ENCODE measurements at places on chromosomes 5 and 9.

DNA sequence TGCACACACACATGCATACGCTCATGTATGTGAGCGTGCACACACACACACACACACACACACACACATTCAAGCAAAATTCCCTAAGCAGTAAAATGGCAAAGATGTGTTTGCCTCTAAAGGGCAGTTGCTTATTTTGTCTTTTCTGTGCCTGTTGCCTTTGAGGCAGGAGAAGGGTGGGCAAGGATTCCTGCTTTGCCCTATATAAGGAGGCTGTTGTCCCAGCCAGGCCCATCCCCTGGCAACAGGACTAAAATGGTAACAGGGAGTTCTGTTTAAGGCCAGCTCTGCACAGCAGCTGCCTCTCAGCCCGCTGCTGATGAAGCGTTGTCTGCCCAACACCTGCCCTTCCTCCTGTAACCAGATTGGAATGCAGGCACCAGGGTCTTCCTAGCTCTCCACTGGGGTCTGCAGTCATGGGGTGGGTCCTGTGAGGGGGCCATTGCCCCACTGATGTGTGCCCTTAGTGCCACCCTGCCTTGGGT is 64.4 kb downstream of the PPARGC1B start:
- no peak for DNase-seq

GRCh38 chr9:28365020-28365640 is 791.8 kb upstream of the C9orf72 start:
- no peak for DNase-seq

DNA sequence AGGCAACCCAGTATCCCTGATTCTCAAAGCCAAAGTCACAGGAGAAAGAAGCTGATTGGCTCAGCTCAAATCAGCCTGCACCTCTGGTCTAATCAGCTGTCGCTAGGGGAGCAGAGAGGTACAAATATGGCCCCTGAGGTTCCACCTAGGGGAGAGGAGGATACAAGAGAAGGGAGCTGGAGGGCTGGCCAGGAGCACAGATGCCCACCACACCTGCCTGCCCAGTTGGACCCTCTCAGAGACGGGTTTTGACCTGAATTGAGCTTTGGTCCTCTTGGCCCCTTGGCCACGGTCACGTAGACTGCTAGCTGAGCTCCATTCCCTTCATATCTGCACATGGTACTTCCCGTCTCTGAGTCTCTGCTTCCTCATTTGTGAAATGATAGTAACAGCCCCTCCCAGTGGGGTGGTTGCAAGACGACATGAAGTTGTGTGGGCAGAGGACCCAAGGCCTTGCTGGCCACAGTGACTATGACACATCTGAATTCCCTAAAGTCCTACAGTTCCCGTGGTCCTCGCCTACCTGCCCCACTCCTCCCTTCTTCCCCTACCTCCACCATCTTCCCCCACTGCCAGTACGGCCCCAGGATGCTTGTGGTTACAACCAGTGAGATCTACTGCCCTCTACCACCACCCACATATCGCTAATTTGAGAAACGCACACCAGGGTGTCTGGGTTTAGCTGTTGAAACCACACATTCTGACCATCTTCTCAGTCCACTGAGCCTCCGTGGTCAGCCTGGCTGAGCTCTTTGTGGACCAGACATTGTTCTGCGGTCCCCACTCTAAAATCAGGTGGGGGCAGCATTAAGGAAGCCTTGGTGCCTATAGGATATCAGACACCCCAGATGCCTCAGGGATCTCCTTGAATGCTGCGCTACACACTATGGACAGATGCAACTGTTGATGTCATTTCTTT is 60.3 kb upstream of the NEK6 start:
- no peak for DNase-seq

GRCh38 chr9:95406121-95406520 is 88.6 kb upstream of the FANCC start:
- DNase-seq = no peak

DNA sequence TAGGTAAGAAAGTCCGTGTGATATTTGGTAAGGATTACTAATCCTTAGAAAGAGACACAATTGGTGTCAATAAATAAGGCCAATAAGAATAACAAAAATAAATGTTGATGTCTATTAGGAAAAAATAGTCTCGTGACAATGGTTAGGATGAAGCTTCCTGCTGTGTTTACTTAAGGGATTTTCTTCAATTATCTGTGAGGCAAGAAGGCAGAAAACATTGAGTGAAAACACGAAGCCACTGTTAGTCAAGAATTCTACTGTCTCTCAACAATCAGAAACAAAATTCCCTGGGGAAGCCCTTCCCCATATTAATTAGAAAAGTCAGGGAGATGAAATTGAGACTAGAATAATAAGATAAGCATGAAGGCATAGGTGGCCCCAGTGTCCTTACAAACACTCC is 149.0 kb downstream of the SYK start:
- DNase-seq = no peak

- no peak for DNase-seq
Measured at GRCh38 chr5:98105681-98106080, 667.8 kb upstream of the RGMB start.

DNA sequence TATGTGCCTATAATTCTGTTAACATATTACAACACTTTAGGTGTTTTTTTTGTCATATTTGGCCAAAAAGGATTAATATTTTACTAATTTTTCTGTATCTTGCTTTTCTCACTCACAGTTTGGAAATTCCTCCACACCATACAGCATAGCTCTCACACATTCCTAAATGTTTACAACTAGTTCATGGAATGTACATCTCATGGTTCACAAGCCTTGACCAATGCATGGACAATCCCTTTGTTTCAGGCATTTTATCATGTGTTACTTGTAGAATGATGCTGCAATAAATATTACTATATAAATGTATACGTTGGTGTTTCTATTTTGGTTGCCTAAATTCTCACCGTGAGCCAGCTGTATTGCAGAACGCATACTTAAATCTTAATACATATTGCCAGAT is 80.5 kb upstream of the SPATA31C2 start:
- DNase-seq = no peak

DNA sequence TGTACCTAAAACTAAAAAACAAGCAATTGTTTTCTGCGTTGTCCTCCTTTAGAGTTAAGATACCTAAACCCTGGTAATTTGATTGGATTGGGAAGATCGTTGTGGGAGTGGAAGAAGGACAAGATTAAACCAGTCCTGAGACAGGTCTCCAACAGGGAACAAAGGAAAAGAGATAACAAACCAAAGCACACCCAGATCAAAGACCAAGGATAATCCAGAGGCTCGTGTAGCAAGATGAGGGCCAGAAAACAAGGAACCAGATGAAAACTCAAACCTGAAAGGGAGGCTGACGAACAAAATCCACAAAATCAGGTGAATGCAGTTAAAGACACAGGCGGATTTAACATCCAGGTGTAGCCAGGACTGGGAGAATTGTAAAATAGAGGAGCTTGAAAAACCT is 618.1 kb downstream of the SLCO4C1 start:
- no peak for DNase-seq

- no peak for DNase-seq
Measured at GRCh38 chr9:618478-618877, 223.0 kb upstream of the DMRT1 start.

DNA sequence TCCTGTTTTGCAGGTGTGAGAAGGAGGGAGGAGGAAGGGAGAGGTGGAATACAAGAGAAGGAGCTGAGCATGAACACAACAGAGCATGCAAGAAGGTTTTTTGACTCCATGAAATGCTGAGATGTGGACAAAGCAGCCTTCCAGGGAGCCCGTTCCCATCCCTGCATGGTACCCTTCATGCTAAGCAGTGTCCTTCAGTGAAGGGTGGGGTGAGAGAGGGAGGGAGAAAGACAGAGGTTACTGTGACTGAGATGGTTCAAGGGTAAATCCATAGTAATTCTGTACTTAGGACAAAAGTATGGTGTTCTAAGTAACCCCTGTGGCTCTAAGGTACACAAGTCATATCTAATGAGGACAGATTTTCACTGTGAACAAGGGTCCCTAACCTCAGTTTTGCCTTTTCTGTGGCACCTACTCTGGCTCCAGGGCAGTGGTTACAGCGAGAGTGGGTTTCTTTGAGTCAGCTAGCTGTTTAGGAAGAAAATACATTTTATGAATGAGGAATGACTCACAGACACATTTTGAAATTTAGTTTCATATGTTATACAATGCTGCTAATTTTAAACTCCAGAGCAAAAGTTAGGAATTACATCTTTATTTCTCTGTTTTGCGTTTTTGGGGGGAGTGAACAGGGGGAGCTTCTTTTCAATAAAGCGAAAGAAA is 184.9 kb upstream of the SLC12A2 start:
- DNase-seq = no peak

DNA sequence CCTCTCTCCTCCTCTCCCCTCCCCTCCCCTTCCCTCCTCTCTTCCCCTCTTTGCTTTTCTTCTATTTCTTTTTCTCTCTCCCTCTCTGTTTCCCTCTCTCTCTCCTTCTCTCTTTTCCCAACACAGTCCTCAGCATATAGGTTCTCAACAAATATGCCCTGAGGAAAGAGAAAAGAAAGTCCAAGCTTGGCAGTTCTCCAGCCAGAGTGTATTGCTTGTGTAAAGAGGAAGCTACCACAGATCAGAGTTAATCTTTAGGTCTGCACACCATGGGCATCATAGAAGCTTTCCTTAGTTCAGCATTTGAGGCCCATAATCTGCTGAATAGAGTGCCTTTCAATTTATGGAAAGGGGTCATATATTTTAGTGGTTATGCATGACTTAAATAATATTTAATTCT is 382.8 kb upstream of the WWC1 start:
- no peak for DNase-seq

GRCh38 chr5:173420108-173420507 is 91.9 kb upstream of the STC2 start:
- DNase-seq = no peak

DNA sequence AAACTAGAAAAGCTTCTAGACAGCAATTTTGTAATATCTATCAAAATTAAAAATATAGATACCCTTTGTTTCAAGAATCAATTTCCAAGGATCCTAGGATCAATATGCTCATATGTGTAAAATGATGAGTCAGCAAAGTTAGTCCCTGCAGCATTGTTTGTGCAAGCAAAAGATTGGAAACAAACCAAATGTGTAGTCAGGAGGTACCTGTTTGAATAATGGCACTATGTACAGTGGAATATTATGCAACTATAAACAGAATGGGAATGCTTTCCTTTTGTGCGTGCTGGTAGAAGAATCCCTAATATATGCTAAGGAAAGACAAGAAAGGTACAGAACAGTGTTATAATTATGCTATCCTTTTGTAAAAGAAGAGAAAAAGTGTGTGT is 58.5 kb upstream of the PJA2 start:
- DNase-seq = no peak

- no peak for DNase-seq
Measured at GRCh38 chr5:44336708-44337107, 52.5 kb downstream of the FGF10 start.

DNA sequence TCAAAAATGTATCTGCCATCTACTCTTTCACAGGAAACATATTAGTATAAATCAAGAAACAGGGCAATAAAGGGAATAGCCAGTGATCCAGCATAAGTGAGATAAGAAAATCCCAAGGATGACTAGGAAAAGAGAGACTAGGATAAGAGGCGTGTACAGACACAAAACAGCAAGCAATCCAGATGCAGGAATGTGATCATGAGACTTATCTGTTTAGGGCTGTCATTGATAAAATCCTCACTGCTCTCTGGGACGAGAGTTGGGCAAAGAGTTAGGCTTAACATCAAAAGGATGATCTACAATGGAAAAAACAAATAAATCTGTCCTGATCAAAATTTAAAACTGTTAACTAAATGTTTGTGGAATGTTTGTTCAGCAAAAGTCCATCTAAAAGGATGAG is 1156.8 kb upstream of the C9orf72 start:
- no peak for DNase-seq

Data from T-helper 9 cell (primary cell).